ENCODE measurements at places on chromosomes 2 and 18.
A peak's percentile ranks its signal among the peaks of the same experiment; 100 is the strongest.

GRCh38 chr2:109387221-109387735, 226.5 kb downstream of the SEPTIN10 start:
- no peak for DNase-seq

DNA sequence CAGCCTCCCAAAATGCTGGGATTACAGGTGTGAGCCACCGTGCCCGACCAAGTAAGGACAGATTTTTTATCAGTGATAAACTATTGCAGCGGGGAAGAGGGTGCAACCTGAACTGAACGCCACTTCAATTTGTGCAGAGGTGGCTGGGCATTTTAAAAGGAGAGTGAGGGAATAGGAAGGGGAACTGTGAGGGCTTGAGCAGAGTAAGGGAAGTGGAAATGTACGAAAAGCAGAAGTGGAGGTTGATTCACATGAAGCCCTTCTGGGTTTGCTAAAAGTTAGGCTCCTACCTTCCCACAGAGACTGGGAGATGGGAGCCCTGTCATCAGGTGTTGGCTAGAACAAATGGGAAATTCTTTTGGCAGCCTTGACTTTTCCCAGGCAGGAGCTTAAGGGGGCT, 6.1 kb downstream of the STK11IP start:
- DNase-seq: no peak

DNA sequence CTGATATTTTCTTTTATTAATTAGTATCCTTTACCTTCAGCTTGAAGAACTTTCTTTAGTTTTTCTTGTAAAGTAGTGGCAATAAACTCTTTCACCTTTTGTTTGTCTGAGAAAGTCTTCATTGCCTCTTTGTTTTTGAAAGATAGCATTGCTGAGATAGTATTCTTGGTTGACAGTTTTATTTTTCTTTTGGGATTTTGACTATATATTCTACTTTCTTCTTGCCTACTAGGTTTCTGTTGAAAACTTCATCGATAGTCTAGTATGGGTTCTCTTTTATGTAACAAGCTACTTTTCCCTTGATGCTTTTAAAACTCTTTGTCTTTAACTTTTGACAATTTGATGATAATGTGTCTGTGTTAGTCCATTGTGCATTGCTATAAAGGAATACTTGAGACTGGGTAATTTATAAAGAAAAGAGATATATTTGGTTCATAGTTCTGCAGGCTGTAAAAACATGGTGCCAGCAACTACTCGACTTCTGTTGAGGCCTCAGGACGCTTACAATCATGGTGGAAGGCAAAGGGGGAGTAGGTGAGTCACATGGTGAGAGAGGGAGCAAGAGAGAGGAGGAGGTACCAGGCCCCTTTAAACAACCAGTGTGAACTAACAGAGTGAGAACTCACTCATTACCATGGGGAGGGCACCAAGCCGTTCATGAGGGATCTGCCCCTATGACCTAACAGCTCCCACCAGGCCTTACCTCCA, 12.0 kb downstream of the CCDC150 start:
- no peak for DNase-seq

- DNase-seq: no peak
Measured at GRCh38 chr18:67408240-67408639, 108.3 kb downstream of the DSEL start.

DNA sequence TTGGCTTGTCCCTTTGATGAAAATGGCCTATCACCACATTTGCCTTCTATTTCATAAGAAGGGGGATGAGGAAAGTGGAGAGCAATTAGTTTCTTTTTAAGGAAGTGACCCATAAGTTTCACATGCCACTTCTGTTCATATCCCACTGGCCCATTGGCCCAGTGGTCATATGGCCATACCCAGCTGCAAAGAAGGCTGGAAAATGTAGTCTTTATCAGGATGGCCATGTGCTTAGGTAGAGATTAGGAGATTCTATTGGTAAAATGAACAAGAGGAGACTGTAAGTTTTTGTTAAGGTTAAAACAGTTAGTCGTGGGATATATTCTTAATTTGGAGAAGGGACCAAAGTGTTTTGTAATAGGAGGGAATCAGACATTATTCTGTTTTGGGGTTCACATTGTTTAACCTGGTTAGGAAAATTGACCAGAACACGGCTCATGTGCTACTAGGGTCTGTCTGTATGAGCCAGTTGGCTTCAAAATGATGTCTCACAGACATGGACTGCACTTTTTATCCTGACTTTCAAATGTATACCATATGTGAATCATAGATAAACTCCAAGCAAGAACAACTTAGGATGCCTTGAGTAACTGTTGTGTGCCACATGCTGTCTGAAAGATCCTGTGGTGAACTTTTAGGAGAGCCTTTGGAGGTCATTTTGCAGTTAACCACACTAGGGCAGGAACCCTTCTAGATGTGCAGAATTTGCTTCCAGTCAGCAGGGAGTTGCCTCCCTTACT, 17.3 kb downstream of the PLCL1 start:
- no peak for DNase-seq

DNA sequence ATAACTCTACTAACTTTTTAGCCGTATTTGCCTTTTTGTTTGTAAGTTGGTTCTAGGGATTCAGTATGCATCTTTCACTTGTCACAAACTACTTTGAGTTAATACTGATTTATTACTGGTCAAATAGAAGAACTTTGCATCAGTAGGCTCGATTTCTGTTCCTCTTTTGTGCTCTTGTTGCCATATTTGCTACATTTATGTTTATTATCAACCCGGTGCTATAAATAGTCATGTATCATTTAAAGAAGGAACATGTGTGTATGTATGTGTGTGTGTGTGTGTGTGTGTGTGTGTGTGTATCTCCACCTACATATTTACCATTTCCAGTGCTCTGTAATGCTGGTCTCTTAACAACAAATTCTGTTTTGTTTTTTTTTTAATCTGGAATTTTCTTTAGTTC, 79.6 kb upstream of the B3GNT7 start:
- no peak for DNase-seq

DNA sequence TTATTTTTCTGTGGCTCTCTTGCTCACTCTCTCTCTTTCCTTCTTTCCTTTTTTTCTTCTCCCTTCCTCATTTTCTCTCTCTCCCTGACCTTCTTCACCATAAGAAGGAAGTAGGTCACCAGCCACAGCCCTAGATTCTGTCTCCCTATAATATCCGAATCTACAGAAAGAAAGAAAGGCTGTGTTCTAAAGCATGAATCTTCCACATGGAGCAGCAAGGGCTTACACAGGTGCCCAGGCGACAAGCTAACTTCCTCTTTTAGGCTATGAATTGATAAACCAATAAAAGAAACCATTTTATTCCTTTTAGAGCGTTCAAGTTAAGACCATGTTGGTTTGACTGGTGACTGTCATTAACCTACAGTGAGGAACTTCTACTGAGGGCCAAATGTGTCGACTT, 49.3 kb downstream of the CACNB4 start:
- no peak for DNase-seq

GRCh38 chr2:109209412-109209811, 80.4 kb downstream of the SH3RF3 start:
- no peak for DNase-seq

GRCh38 chr2:167652401-167652800, 595.0 kb downstream of the STK39 start:
- no peak for DNase-seq

- DNase-seq: no peak
Measured at GRCh38 chr18:65610939-65611338, 139.9 kb upstream of the CDH7 start.

DNA sequence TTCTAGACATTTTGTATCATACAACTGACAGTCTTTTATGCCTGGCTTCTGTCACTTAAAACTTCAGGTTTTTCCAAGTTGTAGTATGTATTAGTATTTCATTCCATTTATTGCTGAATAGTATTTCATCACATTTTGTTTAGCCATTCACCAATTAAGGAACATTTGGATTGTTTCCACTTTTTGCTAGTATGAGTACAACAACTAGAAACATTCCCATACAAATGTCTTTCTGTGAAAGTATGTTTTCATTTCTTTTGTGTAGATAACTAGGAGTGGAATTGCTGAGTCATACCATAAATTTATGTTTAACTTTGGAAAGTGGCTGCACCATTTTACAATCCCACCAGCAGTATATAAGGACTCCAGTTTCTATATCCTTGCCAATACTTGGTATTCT, 135.9 kb downstream of the ATAD2B start:
- no peak for DNase-seq

GRCh38 chr18:36015629-36016028, 43.1 kb downstream of the RMP24 start:
- no peak for DNase-seq

DNA sequence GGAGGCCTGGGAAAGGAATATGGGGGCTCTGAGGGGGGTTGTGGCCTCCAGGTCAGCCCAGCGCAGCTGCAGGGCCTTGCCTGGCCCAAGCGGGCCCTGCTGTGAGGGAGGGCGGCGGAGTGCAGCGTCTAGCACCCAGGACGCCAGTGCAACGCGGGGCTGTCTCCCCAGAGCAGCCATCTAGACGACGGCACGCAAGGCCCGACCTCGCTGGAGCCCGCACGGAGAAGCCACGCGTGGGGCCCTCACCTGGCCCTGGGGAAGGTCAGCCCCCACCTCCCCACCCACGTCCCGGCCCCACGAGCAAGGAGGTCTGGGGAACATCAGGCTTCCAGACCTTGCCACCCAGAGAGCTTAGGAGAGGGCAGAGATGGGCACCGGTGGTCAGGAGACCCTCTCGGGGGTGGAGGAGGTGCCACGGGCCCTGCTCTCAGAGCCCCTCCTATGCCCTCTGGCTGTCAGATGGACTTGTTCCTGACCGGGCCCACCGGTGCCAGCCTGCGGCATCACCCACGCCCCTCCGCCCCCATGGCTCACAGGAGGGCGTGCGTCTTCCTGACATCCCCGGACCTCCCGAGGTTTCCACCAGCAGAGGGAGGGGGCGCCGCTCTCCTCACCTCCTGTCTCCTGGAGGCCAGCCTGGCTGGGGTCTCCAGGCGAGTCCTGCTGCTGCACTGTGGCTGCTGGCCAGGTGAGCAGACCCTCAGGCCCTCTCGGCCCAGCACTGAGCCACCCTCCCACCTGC, 17.0 kb downstream of the GPR35 start:
- no peak for DNase-seq

- no peak for DNase-seq
Measured at GRCh38 chr2:234218266-234219045, 168.0 kb downstream of the SPP2 start.

DNA sequence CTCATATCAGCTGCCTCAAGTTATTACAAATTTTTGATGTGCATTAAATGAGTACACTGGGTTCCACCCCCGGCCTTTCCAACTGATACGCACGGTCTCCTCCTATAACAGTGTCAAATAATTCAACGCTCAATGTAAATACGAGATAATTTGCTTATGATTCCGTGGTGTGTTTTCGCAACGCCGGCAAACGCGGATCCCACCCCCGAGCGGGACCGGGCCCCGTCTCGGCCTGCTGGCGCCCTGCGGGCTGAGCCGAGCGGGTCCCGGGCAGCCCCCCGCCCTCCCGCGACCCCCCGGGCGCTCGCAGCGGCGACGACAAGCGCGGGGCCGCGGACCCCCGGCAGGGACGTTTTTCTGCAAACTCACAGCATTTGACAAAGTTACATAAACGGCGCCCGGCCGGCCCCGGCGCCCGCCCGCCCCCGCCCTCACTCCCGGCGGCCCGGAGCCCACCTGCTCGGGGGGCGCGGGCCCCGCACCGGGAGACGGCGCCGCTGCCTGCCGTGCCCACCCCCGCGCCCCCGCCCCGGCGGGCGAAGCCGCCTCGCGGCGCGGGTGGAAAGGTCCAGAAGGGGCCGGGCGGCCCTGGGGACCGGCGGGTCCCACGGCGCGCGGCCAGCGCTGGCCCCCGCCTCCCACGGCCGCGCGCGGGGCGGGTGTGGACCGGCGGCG, 762 bp downstream of the HDAC4 start:
- peak; percentile 11 for DNase-seq

DNA sequence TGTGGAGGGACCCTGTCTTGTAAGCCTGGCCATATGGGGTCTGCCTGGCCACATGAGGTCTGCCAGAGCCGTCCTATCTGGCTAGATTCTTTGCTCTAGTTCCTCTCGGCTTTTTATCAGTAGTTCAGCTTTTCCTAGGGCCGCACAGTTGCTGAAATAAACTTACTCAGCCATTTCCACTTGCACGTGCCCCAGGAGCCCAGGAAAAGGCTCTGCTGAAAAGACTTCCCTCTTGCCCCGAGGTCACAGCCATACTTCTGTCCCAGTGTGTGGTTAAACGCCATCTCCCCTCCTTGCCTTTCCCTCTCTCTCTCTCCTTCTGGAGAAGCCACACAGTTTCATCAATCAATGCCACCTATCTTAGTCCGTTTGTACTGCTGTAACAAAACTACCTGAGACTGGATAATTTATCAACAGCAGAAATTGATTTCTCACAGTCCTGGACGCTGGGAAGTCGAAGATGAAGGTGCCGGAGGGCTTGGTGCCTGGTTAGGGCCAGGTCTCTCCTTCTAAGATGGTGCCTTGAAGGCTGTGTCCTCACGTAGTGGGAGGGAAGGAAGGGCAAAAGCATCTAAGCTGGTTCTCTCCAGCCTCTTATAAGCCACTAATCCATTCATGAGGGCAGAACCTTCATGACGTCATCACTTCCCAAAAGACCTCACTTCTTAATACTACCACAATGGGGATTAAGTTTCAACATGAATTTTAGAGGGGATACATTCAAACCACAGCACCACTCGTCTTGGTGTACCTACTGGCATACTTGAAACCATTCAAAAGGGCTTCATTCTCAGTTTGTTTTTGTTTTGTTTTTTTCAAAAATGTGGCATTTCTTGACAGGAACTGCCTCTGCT, 11.2 kb upstream of the GALM start:
- no peak for DNase-seq

DNA sequence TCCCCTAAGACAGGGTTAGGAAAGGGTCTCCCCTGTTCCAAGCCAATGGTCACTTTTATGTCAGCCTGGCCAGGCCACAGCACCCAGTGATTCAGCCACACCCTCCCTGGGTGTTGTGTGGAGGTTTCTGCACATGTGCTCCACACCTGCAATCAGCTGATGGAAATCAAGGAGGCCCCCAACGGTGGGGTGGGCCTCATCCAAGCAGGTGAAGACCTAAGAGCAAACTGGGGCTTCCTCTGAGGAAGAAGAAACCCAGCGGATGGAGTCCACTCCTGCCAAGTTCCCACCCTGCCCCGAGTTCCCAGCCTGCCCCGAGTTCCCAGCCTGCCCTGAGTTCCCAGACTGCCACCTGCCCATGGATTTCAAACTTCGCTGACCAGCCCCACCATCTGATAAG, 55.4 kb downstream of the KIF1A start:
- no peak for DNase-seq

DNA sequence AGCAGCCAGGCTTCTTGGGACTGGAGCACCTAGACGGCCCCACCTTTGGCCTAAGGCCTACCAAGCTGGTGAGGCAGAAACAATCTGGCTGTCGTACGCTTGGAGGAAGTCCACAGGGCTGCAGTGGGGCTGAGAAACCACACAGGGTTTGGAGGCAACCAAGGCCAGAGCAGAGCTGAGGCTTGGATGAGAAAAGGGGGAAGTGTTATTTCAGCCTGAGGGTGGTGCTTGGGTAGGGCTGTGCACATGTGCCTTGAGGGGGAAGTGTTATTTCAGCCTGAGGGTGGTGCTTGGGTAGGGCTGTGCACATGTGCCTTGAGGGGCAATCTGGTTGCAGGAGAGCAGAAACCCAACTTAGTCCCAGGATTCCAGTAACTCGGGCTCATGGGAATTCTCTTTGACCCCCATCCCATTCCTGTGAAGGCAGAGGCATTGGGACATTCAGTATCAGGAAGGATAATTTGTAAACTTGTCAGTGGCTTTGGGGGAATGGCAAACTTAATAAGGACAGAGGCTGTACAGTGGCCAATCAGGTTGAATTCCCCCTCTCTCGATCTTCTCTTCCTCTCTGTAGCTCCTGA, 971 bp upstream of the FBXO41 start:
- no peak for DNase-seq

- no peak for DNase-seq
Measured at GRCh38 chr2:25085761-25086560, 44.1 kb downstream of the EFR3B start.

GRCh38 chr2:161400076-161400475, 16.0 kb upstream of the TBR1 start:
- no peak for DNase-seq

Measured in HEK293T (cell line).